Right kidney (tissue), 9 donors: ENCODE measurements at places on chromosomes 1 and 21.

DNA sequence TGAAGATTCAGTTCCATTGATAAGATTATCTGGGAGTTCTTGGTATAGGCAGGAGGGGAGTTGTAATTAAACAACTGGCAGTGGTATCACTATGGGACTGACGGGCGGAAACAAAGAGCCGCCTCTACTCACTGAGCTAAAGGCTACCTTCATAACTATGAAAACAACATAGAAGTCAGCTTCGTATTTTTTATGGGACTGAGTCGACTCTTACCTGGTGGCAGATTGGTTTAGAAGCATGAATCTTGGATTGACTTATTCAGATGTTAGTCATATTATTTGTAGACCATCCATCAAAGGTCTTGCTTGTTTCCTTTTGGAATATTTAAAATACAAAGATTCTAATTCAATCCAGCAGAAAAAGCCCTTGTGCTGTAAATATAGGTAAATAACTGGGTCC is 6.3 kb upstream of the HHIPL2 start:
- DNase-seq, result no peak

- DNase-seq, result no peak
These were observed 199.4 kb upstream of the DAB1 start for GRCh38 chr1:57623039-57623790.

DNA sequence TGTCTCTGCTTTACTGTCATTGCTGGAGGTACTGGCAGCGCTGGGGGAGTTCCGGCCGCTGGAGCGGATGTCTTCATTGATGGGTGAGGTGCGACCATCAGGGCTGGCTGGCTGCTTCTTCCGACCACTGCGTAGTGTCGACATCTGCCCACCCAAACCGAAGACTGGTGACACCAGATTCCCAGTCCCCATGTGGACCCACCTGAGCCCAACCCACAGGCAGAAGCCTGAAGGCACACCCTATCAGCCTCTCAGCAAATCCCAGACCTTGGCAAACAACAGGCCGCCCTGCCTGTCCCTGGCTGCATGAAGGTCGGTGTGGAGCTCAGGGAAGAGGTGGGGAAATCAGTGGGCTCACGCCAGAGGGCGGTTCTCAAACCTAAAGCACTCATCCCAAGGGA is 44.8 kb downstream of the SLC45A1 start:
- no peak for DNase-seq

DNA sequence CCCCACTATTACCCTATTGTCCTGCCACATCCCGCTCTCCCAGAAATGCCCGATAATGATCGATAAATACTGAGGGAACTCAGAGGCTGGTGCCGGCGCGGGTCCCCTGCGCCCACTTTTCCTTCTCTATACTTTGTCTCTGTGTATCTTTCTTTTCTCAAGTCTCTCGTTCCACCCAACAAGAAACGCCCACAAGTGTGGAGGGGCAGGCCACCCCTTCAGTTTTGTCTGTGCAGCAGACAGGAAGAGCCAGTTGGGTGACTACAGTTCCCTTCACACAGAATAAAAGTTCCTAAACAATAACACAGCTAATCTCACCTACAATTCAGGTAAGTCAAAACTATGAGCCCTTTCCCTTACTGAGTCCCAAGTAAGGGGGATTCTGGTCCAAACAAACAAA is 423.7 kb downstream of the SMYD3 start:
- DNase-seq, result no peak

- DNase-seq, result no peak
These were observed 147.6 kb downstream of the DYRK1A start for GRCh38 chr21:37514038-37514667.

- DNase-seq, result no peak
These were observed 5.0 kb upstream of the DDOST start for GRCh38 chr1:20666146-20666545.

GRCh38 chr1:1435106-1435903 is at the start of gene VWA1:
Gene VWA1, plus strand, starts transcription at chr1:1435690. Its CDS starts 59 bp downstream, at chr1:1435749.
- DNase-seq, result peak; percentile 76

GRCh38 chr1:7430047-7430608 is 341.0 kb upstream of the VAMP3 start:
- no peak for DNase-seq

- DNase-seq, result no peak
These were observed 28.2 kb upstream of the FMO1 start for GRCh38 chr1:171220081-171220420.

- no peak for DNase-seq
These were observed 39.3 kb downstream of the XKR8 start for GRCh38 chr1:27999055-27999454.

- DNase-seq, result no peak
These were observed 482.1 kb downstream of the RWDD3 start for GRCh38 chr1:95716097-95716496.

DNA sequence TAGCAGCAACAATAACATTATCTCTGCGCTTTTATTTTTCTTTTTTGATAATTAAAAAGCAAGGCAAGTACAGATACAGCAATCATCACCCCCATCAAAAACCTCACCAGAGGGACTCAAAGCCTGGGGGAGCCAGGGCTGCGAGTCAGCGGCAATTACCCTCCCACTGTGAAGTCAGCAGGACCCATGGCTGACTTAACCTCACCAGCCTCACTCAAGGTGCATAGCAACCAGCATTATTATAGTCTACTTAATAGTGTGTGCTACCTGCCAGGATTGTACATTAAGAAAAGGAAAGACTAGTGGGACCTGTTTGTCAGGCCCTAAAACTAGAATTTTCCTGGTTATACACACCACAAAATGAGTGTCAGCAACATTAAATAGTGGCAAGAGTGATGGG is 28.9 kb upstream of the SERBP1 start:
- DNase-seq, result no peak

- DNase-seq, result no peak
These were observed 62.8 kb downstream of the SLX9 start for GRCh38 chr21:45002381-45003204.

GRCh38 chr1:240931031-240931430 is 319.1 kb upstream of the GREM2 start:
- no peak for DNase-seq

GRCh38 chr1:48741380-48741779 is 35.3 kb downstream of the BEND5 start:
- DNase-seq, result no peak

DNA sequence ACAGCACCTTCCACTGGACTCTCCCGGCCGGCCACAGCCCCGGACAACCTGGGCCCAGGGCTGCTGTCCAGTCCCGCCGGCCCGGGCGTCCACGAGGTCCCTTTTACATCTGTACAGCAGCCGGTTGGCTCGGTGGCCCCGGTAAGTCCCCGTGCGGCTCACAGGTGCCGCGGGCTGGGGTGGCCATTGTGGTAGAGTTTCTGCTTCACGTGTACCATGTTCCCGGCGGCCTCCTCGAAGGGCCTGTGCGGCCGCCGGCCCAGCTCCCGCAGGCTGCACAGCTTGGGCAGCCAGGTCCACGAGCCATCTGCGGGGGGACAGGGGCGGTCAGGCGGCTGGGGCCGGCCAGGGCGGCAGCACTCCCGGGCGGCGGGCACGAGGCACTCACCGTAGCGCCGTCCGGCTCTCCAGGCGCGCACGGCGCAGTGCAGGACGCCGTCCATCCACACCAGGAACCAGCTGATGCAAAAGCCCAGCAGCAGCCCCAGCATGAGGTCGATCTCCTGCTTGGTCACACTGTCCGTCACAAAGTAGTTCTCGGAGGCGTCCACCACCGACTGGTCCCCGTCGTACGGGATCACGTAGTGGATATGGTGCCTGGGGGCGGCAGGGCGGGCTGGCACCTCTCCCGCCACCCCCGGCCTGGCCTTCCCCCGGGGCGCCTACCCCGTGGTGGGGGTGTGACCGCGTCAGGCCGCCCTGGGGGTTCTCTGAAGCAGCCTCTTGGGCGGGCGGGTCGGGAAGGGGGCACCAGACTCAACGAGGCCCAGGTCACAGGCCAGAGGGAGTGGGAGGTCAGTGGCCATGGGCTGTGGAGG is 5.0 kb downstream of the TMEM240 start:
- DNase-seq, result no peak
